ENCODE measurements at places on chromosomes 2 and 18.

- DNase-seq, result no peak
Observed at GRCh38 chr18:26051843-26052242, 38.6 kb downstream of the SS18 start.

DNA sequence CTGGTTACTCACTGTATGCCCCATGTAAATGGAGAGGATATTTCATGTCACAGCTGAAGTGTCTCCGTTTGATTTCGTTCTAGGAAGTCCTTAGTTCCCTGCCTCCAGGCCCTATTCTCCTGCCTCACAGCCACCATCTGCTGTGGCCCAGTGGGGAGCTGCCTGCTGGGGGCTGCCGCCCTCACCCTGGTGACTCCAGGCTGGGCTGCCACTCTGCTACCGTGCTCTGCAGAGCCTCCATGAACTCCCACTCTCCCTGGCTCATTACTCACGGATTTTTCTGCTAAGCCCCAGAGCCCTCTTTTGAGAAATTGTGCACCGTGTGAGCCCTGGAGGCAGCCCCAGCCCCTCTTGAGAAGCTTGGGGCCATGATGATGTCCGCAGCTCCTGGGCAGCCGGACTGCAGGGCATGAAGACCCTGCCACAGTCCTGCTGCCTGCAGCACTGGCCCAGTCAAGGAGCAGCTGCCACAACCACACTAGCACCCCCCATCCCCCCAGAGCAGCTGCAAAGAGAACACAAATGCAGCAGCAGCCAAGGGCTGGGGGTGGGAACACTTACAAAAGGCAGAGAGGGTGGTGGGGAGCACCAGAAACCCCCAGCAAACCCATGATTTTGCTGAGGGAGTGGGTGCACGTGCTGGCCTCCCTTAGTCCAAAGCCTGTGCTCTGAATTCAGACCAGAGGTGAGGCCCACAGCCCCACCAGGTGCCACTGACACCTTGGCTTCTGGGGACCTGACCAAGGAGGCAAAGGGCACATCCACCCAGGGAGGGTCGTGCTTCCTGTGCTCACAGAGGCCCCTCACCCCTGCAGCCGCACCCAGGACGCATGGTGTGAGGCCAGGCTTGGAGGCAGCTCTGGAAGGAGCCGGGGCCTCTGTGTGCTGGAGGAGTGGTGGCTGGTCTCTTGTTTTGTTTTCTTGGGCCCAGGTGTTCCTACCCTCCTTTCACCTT is 270.2 kb upstream of the RAB6C start:
- no peak for DNase-seq

DNA sequence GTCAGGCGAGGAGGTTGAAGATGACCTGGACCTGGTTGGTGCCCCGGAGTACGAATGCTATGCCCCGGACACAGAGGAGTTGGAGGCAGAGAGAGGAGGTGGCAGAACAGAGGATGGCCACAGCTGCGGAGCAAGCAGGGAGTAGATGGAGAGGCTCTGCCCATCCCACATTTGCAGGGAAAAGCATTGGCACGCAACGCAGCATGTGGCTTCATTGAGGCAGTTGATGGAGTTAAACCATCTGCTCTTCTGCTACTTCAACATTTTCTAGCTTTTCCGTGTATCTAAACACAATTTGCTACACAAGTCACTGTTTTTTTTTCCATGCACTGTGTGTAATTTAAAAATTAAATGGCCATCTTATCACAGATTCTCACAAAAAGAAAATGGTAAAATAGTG is 11.8 kb downstream of the RBFA start:
- no peak for DNase-seq

DNA sequence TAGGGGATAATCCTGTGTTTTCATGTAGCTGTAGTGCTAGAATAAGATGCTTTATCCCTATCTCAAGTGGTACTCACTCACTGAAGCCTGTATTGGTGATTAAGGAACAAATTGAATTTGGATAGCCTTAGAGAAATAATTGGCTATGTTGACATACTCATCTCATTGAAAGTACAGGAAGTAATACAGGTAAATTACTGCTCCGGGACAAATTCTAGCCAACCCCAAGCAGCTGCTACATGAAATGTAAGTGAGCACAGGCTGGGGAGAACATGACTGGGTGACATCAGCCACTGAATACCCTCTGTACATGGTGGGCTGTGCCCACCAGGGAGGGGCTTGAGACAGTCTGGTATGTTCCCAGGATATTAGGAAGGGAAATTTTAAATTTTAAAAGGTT is 188.4 kb upstream of the RASGRP3 start:
- no peak for DNase-seq

DNA sequence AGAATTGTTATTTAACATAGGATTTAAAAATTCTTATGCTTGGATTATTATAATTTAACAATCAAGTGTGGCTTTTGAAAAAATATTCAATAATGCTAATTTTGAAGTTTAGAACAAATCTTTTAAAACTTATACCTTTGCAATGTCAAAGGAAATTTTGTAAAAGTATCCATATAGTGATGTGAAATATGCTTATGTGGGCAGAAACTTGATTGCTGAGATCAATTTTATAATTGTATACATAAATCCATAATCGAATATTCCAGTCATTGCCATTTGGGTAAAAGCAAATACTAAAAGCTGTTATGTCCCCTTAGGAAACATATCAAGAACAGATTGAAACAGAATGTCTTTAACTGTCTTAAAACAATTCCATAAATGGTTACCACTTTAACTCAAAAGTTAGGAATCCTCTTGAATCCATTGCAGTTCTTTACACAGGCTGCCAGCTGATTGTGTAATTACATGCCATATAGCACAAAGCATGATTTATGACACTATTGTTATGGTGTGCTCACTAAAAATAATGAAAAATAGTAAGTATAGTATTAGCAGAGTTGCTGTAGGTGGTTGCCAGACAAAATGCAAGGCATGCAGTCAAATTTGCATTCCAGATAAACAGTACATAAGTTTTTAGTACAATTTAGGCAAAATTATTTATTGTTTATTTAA is 24.2 kb downstream of the PLCL1 start:
- no peak for DNase-seq

GRCh38 chr2:125710561-125710960 is 945.4 kb upstream of the GYPC start:
- no peak for DNase-seq

GRCh38 chr18:46220116-46220515 is 115.9 kb downstream of the HAUS1 start:
- DNase-seq, result no peak

- DNase-seq, result no peak
Observed at GRCh38 chr2:241372361-241372992, 16.4 kb downstream of the FARP2 start.

GRCh38 chr2:3728104-3729054 is 25.0 kb downstream of the DCDC2C start:
- no peak for DNase-seq

- no peak for DNase-seq
Observed at GRCh38 chr2:215532844-215533243, 97.0 kb upstream of the FN1 start.

DNA sequence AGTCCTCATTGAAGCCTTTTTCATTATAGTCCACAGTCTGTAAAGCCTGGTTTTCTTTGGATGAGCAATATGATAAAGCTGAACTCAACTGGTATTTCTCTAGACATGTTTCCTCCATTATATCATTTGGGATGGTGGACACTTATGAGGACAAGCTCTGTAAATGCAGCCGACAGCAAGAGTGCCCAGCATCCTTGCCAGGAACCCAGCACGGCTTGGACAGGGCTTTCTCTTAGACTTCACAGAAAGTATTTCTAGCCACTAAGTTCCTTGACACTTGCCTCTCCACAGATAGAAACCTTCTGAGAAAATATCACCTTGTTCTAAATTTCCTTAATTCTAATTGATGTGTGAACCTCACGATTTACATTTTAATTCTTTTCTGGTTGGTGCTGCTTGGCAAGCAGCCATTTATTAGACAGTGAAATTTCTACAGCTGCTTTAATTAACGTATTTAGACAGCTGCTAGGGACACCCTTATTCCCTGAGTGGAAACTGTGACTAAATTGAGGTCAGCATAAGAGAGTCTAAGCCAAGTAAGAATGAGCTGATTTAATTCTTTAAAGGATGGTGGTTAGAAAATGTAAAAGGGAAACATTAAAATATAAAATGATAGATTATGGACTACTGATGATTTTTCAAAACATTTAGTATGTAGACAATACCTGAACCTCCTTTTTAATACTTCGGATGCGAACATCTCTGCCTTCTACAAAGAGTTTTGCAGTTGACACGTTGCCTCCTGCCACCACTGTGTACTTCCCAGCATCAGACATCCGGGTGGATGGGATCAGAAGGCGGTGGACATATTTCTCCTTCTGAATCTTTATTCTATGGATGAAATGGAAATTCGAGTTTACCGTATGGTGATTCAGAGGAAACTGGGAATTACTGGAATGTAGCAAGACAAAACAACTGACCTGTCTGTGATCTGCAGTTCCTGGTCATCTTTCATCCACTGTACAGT is 39.8 kb downstream of the TTN start:
- DNase-seq, result no peak

- DNase-seq, result no peak
Observed at GRCh38 chr2:37333256-37333655, 8.6 kb upstream of the PRKD3 start.

GRCh38 chr2:227592694-227593387 is 5.9 kb upstream of the SCYGR2 start:
- DNase-seq, result no peak

- no peak for DNase-seq
Observed at GRCh38 chr2:112639936-112640335, 5.8 kb upstream of the SLC20A1 start.

Data from activated CD8-positive, alpha-beta T cell treated with anti-CD3 and anti-CD28 coated beads, Interleukin-2, amount 10 ng/mL, durations not matched to agents 7 days and 5 days (primary cell).